ENCODE measurements at places on chromosomes 6 and 20.

- DNase-seq, result no peak
These were observed 1.3 kb upstream of the SDCBP2 start for GRCh38 chr20:1330075-1330830.

DNA sequence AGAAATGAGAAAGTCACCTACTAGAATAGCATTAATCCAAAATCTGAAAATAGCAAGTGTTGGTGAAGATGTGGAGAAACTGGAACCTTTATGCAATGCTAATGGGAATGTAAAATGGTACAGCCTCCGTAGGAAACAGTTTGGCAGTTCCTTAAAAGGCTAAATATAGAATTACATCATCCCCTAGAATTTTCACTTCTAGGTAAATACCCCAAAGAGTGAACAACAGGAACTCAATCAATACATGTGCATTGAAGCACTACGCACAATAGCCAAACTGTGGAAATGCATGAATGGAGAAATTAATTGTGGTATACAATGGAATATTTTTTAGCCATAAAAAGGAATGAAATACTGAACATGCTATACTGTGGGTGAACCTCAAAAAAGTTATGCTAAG, 982.0 kb upstream of the FLRT3 start:
- DNase-seq, result no peak

DNA sequence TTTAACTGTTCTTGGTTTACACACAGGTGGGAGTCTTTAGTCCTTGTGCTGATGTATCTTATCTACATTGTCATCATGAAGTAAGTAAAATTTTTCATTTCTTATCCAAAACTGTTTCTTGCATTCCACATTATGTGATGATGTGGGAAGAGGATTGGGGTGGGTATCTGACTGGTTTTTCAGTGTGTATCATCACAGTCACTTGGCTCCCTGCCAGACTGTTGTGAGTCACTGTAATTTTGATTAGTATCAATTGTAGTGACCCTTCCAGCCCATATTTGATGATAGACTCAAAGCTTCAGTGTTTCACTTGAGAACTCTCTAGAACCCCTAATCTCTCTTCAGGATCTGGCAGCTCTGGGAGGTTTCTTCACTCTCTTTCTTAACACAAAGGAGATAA, 84.5 kb upstream of the RIN2 start:
- no peak for DNase-seq

- DNase-seq, result no peak
These were observed 254.7 kb downstream of the GMPR start for GRCh38 chr6:16493112-16493511.

- no peak for DNase-seq
These were observed 38.9 kb downstream of the SIRPA start for GRCh38 chr20:1934156-1934555.

DNA sequence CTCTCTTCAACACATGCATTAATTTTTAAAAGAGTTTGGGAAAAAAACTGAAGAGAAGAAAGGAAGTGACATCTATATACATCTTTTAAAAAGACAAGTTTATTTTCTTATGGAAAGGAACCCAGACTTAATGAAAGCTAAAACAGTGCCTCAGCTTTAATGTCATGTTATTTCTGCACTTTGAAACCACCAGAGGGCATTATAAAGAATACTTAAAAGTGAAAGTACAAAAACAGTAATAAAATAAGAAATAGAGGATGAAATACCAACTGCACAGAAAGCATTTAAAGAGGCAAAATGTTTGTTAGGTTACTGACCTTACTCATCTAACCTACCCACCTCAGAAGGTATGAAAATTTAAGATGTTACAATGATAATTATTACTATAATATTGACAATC, 98.8 kb downstream of the HUS1B start:
- DNase-seq, result peak; percentile 8

All from Jurkat, Clone E6-1 (cell line).